ENCODE measurements at places on chromosomes 12 and 14.

DNA sequence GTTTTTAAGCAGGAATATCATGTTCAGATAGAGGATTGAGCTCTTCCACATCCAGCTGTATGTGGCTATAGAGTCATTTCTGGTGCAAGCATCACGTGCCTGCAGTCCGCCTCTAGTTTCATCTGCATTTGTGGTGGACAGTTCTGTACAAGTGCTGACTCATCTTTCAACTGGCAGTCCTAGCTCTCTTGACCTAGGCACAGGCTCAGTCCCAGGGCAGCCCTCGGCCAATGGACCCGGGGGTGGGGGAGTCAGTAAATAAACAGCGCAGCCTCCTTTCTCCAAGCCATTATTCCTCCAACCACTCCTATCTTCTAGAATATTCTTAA lies 41.8 kb upstream of the FRMD6 start:
- DNase-seq, result no peak

- DNase-seq, result no peak
These were observed 9.3 kb downstream of the ANKRD33 start for GRCh38 chr12:51897181-51897580.

DNA sequence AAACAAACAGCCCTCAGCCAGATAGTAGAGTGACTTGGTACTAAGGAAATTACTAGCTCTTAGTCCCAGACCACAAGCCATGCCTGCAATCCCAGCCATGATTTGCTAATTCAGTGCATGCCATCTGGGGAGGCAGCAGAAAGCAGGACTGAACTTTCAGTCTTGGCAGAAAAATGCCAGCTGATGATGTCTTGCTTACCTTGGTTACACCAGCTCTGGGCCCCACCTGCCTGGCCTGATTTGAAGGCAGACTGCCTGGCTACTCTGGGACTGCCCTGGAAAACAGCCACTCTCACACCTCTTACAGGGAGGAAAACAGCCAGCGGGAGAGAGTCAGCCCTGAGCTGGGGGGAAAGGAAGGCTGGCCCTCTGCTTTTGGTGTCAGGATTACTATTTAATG lies 4.6 kb upstream of the UNC119B start:
- no peak for DNase-seq

- no peak for DNase-seq
These were observed 81.2 kb upstream of the ATF7IP start for GRCh38 chr12:14284184-14284722.

DNA sequence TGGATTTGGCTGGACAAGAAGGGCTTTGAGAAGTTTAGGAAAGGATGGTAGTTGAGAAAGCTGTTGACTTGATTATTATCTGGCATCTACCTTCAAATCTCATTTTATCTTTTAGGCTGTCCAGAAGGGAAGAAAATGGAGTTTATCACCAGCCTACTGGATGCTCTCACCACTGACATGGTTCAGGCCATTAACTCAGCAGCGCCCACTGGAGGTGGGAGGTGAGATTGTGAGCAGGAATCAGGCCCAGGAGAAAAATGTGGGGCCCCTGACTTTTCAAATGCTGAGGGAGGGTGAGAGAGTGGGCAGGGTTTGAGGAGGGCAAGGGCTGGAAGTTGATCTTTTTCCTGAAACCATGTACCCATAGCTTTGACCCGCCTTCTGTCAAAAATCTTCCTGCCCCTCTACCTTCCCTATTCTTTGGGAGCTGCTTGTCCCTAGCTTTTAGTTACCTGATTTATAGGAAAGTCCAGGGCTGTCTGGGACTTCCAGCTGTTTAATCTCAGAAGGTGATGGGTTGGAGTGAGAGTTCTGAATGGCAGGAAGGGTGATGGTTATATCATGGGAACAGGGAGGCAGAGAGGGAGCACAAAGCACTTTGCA lies 134.2 kb downstream of the SMOC1 start:
- no peak for DNase-seq

DNA sequence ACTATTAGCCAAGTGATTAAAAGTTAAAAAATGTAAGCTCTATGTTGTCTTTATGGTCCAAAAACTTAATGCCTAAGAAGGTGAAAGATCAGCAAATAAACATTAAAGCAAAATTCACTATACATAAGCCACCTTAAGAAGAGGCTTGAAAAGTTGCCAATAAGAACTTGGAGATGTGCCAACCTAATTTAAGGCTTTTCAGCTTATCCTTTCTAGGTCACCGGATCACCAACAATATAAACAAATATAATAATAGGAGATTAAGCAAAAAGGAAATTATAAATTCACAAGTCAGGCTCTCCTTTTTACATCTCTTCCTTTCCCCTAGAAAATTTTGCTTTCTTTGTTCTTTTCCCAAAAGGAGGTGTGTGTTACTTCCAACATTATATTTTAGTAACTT lies 30.9 kb downstream of the SLC2A3 start:
- no peak for DNase-seq

DNA sequence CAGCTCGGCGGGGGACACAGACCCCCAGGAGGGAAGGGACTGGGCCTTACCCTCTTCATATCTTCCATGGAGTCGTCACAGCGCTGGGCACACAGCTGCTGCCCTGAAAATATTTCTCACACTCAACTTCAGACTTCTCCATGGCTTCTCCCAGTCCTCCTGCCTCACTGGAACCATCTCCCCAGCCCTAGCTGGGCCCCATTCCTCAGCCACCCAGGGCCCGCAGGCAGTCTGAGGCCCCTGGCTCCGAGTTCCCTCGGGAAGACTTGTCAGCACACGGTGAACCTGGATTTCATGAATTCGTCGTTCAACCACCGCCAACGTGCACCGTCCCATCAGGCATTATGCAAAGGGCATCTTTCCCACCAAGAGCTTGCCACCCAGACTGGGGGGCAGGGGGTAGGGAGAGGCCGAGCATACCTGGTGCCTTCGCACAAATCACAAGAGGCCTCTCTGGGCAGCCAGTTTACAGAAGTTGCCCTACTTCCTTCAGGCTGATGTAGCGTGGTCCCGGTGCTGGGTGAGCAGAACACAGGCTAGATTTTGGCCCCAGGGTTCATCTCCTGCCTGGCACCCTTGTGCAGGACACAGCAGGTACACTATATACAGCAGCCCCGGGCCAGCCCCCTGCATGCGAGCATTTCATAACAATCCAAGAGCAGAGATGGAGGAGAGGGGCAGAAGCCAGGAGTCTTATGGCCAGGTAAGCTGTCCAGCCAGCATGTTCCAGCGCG lies 44.2 kb downstream of the LTBP2 start:
- DNase-seq, result no peak

GRCh38 chr12:98721204-98721702 lies 76.2 kb downstream of the APAF1 start:
- DNase-seq, result no peak

DNA sequence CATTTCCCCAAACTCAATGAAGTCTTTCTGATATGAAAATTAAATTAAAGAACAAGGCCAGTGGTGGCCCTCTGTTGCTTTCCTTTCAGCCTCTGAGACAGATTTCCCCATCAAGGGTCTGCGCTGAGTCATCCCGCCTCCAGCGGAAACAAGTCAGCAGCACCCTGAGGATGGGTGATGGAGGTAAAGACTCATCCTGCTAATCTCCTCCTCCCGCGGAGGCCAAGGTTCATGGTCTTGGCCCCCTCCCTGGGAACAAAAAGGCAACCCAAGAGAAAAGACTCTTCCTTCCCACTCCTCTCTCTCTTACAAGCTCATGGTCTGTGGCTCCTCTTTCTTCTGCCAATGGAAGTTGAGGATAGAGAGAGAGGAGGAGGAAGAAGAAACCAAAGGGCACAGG lies 9.0 kb upstream of the NUMB start:
- DNase-seq, result peak; percentile 5

- DNase-seq, result no peak
These were observed 14.6 kb upstream of the FOS start for GRCh38 chr14:75264036-75264435.

DNA sequence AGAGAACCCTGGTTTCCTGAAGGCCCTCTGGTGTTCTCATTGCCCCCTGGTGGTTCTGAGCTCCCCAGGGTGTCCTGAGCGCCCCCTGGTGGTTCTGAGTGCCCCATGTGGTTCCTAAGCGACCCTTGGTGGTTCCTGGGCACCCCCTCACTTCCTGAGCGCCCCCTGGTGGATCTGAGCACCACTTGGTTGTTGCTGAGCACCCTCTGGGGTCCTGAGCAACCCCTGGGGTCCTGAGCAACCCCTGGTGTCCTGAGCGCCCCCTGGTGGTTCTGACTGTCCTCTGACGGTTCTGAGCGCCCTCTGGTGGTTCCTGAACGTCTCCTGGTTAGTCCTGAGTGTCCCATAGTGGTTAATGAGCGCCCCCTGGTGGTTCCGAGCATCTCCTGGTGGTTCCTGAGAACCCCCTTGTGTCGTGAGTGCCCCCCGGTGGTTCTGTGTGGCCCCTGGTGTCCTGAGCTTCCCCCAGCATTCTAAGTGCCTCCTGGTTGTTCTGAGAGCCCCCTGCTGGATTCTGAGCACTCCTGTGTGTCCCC lies 568.3 kb downstream of the TMEM121 start:
- DNase-seq, result peak; percentile 4

GRCh38 chr14:87748558-87748957 lies 244.4 kb downstream of the GALC start:
- no peak for DNase-seq

DNA sequence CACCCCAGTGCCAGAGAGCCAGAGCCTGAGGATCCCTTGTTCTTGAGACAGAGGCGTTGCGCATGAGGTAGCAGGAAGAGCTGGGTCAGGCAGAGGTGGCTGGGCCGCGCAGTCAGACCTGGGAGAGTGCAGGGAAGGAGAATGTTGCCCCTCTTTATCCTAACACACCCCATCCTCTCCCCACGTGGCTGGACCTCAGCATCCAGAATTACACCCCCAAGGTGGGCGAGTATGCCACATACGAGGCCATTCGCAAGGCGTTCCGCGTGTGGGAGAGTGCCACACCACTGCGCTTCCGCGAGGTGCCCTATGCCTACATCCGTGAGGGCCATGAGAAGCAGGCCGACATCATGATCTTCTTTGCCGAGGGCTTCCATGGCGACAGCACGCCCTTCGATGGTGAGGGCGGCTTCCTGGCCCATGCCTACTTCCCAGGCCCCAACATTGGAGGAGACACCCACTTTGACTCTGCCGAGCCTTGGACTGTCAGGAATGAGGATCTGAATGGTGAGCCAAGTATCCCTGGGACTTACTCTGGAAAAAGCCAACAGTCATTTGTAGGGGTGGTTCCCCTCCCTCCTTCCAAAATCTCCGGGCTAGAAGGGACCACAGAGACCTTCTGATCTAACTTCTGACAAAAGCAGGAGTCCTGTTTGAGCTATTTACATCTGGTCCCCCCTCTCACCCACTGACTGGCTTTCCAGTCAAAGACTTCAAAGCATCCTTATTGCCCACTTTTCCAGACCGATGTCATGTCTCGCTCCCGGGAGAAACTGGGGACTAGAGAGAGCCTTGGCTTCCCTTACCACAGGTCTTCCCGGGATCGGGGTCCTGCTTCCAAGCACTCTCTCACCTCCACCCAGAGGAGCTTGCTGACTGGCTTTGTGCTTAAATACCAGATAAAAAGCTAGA lies 6.1 kb downstream of the MMP14 start:
- no peak for DNase-seq

GRCh38 chr12:71858848-71859247 lies 19.3 kb downstream of the TBC1D15 start:
- DNase-seq, result no peak

DNA sequence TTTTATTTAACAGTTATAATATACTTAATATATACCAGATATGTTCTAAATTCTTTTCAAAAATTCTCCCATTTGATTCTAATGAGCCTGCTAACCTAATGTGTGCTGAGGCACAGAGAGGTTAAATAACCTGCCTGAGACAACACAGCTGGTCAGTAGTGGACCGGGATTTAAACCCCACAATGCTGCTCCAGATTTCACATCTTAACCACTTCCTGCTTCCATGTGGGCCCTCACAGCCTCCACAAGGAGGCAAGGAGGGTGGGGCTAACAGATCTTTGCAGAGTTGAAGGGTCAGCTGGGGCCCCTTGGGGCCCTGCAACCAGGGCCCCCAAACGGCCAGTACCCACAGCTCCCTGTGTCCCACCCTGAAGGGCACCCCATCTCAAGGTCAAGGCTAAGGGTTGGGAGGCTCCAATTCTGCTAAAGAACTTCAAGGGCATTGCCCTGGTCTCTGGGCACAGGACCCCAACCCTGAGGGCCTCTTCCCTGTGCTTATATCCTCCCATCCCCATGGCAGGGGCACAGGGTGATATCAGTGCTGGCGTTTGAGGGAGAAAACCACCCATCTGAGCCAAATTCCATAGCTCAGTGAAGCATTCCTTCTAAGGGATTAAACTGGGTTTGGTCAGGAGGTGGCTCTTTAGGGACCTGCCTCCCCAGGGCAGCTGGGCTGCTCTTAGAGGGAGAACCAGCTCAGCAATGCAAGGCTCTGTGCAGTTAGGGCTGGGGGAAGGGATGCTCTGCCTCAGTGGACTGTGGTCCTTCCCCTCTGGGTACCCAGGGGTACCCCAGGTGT lies 2.2 kb downstream of the KRT80 start:
- no peak for DNase-seq

DNA sequence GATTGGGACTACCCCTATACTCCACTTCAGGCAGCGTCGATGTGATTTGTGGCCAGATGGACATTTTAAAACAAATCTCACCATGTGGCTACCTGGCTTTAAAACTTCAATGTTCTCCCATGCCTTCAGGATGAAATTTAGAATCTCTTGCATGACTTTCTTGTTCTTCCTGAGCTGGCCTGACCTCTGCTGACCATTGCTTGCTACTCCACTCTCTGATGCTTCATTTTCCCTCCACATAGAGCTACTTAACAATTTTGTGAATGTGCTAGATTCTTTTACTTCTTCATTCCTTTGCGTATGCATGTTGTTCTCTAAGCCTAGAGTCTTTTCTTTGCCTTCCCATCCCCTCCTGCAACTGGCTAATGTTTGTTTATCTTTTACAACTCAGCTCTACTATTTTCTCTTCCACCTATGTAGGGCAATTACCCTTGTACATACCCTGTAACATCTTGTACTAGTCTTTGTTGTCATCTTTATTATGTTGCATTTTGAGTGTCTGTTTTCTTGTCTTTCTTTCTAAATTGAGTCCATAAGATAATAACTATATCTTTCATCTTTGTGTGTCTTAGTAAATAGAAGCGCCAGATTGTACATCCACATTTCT lies 41.2 kb downstream of the YLPM1 start:
- no peak for DNase-seq

DNA sequence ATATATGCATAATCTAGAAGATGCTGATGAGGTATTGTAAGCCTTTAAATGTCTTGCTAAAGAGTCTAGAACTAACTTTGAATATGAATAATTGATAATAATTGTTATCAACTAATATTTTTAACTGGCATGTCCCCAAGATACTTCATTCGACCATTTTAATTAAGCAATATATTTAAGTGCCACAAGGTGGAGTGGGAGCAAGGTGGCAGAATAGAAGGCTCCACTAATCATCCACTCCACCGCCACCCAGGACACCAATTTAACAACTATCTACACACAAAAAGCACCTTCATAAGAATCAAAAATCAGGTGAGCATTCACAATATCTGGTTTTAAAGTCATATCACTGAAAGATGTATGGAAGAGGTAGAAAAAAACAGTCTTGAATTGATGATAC lies 409.6 kb downstream of the SEC23A start:
- no peak for DNase-seq

- no peak for DNase-seq
These were observed 783.8 kb downstream of the VRK1 start for GRCh38 chr14:97581016-97581415.

- no peak for DNase-seq
These were observed 44.6 kb downstream of the DCAF5 start for GRCh38 chr14:69108358-69108757.

GRCh38 chr12:29599381-29599780 lies 101.9 kb upstream of the OVCH1 start:
- no peak for DNase-seq

Data from stimulated activated CD8-positive, alpha-beta memory T cell treated with anti-CD3 and anti-CD28 coated beads, Interleukin-2, amount 100 ng/mL, for 1 hour (primary cell).